Uterine smooth muscle cell (primary cell): ENCODE measurements at places on chromosomes 6 and 20. TPM values are rescaled to one million over a fixed set of nuclear protein-coding genes. Genes with fewer than 3 reads are reported as not detected.

Gene CCN6
- total RNA-seq, result not detected in 2 replicates

Gene HTR1B
- total RNA-seq, result not detected in 2 replicates

Gene RAET1G
- total RNA-seq, result 0.44 and 1.1 TPM in 2 replicates

Gene PAQR8
- total RNA-seq, result 4.0 and 4.1 TPM in 2 replicates

Gene OR2H1
- total RNA-seq, result not detected in 2 replicates

Gene PKIG
- total RNA-seq, result 102 and 146 TPM in 2 replicates

Gene RUNX2
- 1.7 and 3.2 TPM in 2 replicates for total RNA-seq

Gene PEX6
- total RNA-seq, result 24.9 and 68.6 TPM in 2 replicates

Gene PRPH2
- 1.7 and 1.8 TPM in 2 replicates for total RNA-seq

Gene MYCT1
- total RNA-seq, result under 0.01 and 0.11 TPM in 2 replicates

Gene MMP24
- total RNA-seq, result 0.11 and 0.12 TPM in 2 replicates

Gene UNC5CL
- total RNA-seq, result 0.12 and 0.22 TPM in 2 replicates

Gene PHACTR3
- 0.12 TPM in 1 of 2 replicates, not detected in the other for total RNA-seq

Gene PI16
- 0.11 and 0.75 TPM in 2 replicates for total RNA-seq

Gene DZANK1
- 1.1 and 1.5 TPM in 2 replicates for total RNA-seq

Gene ADAM33
- 57.5 and 87.5 TPM in 2 replicates for total RNA-seq

Gene EBF4
- 1.2 and 4.1 TPM in 2 replicates for total RNA-seq

Gene HIVEP1
- total RNA-seq, result 8.7 and 13.0 TPM in 2 replicates

Gene CHRNA4
- total RNA-seq, result not detected in 2 replicates

Gene AIF1
- total RNA-seq, result not detected in 2 replicates

Gene DPPA5
- total RNA-seq, result not detected in 2 replicates

Gene SLC22A16
- 0.11 TPM in 1 of 2 replicates, not detected in the other for total RNA-seq

Gene NEURL2
- total RNA-seq, result 6.1 and 6.5 TPM in 2 replicates
